ENCODE measurements at places on chromosomes 12 and 14.

- DNase-seq: no peak
Measured at GRCh38 chr12:28742791-28743190, 406.3 kb upstream of the FAR2 start.

- DNase-seq: no peak
Measured at GRCh38 chr12:41485203-41485602, 297.1 kb downstream of the PDZRN4 start.

DNA sequence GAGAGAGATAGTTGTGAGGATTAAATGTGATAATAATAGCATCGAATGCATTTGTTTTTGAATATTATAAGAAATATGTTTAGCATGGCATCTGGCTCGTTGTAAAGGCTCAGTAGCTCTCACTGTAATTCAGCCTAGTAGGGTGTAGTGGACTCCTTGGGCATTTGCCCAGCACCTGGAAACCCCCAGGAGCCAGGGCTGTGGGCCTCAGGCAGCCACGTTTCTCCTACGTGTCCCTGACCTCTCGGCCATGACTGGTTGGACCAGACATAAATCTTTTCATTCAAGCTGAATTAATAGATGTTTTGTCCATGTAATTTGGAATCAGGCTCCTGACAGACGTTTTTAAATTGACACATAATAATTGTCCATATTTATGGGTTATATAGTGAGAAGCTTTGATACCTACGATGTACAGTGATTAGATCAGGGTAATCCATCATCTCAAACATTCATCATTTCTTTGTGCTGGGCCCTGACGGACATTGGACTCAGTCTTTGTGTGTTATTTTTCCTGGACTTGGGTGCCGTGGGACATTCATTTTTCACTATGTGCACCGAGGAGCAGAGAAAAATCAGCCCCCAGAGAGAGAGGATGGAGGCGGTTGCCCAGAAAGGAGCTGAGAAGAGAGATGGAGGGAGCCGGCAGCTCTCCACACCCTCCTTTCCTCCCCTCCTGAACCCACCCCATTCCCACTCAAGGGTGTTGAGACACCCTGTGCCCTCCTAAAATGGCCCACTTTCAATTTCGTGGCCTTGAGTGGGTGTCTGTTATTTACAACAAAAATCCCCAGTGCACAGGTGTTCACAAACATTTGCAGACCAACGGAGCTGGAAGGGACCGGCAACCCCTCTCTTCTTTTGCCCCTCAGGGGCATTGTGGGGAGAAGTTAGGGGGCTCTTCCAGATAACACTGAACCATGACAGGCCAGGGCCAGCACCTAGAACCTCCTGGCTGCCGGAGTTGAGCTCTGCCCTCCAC is 296.4 kb downstream of the DPF3 start:
- DNase-seq: no peak

GRCh38 chr12:111222523-111222922 is 146.4 kb downstream of the PHETA1 start:
- DNase-seq: no peak

DNA sequence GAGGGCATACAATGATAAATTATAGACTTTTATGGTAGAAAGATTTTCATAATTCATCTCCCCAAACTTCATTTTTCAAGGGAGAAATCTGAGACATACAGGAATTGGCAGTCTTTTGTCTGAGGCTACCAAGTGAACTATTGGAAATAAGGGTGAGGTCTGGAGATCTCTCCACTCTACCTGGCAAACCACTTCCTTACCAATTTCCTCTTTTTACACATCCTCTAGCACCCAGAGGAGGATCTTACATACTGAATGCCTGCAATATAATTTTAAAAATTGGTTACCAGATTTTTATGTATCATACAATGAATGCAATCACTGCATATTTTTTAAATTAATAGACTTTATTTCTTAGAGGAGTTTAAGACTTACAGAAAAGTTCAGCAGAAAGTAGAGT is 6.6 kb downstream of the PDE6H start:
- no peak for DNase-seq

GRCh38 chr14:91142214-91142668 is 28.4 kb downstream of the DGLUCY start:
- DNase-seq: no peak

DNA sequence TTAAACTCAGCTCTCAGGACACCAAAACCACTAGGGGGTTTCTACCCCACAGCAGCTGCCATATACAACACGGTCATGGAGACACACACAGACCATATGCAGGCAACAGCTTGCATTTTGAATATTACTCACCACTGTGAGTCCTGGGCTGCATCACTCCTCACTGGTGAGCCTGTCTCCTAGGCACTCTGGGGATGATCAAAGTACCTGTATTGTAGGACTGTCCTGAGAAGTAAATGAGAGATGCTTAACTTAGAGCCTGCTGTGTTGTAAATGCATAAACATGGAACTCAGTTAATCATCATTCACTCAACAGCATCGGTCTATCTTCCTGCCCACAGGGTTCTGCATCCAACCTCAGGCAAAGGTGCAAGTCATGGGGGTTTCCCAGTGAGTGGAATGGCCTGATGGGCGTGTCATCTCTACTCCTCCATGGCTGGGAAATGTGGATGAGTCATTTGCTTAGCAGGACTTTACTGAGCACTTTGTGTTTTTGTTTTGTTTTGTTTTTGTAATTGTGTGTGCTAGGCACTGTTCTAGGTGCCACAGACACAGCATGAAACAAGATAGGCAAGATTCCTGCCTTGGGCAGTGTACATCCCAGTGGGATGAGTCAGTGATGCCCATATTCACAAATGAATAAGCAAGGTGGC is 1141.2 kb upstream of the TMEM132C start:
- DNase-seq: no peak

GRCh38 chr12:120862664-120863063 is 41.5 kb downstream of the SPPL3 start:
- no peak for DNase-seq

GRCh38 chr12:90836689-90837088 is 118.3 kb downstream of the CCER1 start:
- DNase-seq: no peak

DNA sequence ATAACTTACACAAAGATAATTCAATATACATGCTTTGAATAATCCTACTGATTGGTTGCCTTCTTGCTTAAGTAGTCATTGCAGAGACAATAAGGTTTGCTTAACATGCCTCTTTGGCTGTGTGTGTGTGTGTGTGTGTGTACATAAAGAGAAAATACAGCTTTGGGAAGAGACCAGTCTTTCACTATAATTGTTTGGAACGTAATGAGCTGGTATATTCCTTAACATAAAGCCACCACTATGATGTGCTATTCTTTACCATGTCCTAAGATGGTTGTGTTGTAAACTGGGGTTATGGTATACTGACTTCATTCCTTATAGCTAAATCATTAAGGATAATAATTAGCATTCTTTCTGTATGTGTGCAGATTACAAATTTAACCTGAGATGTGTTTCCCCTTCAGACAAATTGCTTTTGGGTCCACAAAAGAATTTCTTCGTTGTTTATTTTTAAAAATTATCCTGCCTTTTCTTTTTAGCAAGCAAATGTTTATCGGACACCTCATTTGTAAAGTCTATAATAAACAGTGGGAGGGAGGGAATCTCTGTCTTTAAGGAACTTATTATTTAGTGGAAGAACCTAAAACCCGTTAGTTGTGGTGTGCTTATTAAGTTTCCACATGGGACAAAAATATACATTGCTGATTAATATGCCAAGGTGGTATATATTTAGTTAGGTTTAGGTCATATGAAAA is 74.4 kb downstream of the TMX1 start:
- DNase-seq: no peak

GRCh38 chr14:78073028-78073427 is 97.1 kb upstream of the NRXN3 start:
- no peak for DNase-seq

DNA sequence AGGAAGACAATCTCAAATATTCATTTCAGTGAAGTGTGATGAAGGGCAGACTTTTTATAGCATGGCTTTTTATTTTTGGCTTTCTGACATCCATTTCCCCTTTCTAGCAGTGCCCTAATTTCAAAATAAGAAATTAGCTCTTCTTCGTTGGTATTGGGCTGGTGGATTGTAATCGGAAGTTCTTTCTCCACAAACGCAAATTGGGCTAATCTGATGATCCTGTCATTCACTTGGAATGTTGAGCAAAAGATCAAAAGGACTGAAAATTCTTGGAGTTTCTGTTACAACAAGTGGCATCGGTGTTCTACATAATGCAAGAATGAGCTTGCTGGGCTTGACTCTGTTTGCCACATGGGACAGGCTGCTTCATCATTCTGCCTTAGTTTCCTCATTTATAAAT is 1182.8 kb downstream of the FLRT2 start:
- no peak for DNase-seq

GRCh38 chr14:100872259-100873095 is 31.0 kb downstream of the RTL1 start:
- no peak for DNase-seq
